ENCODE measurements at places on chromosomes 7 and 10.

DNA sequence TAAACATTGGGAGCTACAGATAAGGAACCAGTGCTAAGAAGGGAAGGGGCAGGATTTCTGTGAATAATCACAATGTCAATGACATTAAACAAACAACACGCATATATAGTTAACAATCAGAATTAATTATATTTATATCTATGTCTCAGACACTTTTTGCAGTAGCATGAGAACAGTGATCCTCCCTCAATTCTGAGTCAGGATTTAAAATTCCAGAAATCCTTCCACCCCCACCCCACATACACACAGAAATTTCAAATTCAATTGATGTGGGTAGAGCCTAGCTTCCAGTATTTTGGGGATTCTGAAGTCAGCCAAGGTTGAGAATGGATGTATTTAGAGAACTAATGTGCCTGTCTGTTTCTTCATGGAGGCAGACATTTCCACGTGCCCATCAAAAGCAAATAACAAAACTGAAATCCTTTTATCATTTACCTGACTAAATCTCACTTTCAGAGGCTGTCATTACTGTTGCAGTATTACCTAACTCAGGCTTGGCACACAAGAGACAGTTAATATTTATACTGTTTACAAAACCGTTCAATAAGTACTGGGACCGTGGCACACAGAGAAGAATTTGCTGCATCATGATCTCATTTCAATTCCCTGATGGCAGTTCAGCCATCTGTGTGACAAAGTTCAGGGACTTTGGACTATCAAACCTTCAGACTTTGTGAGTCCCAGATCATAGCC is 116.6 kb upstream of the PALS2 start:
- DNase-seq = no peak

- no peak for DNase-seq
Measured at GRCh38 chr10:132175907-132176581, 10.7 kb upstream of the DPYSL4 start.

DNA sequence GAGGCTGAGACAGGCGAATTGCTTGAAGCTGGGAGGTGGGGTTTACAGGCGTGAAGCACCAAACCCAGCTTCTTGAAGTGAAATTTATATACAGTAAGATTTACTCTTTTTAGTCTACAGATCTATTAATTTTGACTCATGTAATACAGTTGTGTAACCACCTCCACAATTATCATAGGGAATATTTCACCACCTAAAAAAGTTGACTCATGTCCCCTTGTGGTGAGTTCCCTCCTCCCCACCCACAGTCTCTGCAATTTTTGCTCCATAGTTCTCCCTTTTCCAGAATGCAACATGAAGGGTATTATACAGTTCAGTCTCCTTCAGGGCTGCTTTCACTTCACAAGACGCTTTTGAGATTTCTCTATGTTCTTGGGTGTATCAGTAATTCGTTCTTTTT is 156.8 kb downstream of the FAM107B start:
- DNase-seq = no peak

- DNase-seq = no peak
Measured at GRCh38 chr10:88181902-88182600, 318.6 kb downstream of the PTEN start.

- no peak for DNase-seq
Measured at GRCh38 chr7:92964141-92964540, 127.8 kb upstream of the CDK6 start.

GRCh38 chr7:19146699-19147098 is 1.5 kb upstream of the FERD3L start:
- no peak for DNase-seq

- no peak for DNase-seq
Measured at GRCh38 chr7:82438521-82438920, 5.1 kb downstream of the CACNA2D1 start.

GRCh38 chr10:93334901-93335327 is 147.2 kb downstream of the MYOF start:
- no peak for DNase-seq

DNA sequence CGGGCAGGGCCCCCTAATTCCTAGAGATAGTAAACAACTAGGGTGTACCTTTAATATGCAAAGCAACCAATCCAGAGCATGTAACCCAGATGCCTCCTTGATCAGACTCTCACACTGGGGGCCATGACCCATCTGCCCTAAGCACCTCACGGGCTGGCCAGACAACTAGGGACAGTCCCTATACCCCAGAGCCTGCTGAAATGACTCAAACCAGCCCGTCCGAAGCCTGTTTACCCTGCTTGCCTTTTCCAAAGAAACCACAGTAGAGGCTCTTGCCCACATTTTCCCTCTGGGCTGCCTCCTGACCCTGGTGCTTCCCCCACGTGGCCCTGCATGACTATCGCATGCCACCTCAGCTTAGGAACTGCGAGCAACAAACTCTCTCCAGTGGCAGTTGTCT is 46.2 kb downstream of the RGS10 start:
- no peak for DNase-seq

DNA sequence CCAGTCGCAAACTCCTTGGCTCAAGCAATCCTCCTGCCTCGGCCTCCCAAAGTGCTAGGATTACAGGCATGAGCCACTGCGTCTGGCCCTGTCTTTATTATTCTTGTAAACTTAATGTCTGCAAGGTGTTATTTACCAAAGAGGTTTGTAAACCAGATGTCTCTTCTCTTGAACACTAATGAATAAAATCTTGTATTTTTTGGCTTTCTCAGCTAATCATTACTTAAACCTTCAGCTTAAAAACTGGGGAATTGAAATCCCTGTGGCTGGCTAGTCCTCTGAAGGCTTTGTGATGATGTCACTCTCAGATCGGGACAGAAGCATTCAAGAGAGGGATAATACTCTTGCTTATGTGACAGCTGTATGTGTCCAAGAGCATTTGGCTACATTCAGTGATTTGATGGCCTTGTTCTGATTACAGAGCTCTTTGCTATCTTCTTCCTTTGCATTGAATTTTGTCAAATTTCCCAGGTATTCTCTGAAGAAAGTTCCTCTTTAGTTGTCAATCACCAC is 130.3 kb downstream of the BICC1 start:
- no peak for DNase-seq

GRCh38 chr7:142872106-142872675 is 13.4 kb downstream of the TRPV6 start:
- DNase-seq = no peak

Data from stimulated activated CD8-positive, alpha-beta memory T cell treated with anti-CD3 and anti-CD28 coated beads, Interleukin-2, amount 100 ng/mL, for 1 hour (primary cell).